ENCODE measurements at places on chromosomes 4 and X.

GRCh38 chr4:7195141-7195515 lies 2.8 kb downstream of the SORCS2 start:
- DNase-seq: no peak

DNA sequence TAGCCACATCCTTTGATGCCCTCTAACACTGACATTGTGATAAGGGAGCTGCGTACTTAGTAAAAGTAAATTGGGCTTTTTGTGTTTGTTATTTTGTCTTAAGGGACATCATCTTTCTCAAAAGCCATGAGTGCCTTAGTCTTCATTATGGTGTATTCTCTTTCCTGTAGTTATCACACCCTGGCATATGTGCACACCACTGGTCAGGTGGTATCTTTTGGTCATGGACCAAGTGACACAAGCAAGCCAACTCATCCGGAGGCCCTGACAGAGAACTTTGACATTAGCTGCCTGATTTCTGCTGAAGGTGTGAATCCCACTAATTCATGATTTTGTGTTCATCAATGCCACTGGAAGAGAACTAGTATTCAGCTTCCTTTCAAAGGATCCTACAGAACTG lies 18.0 kb downstream of the HERC6 start:
- no peak for DNase-seq

GRCh38 chr4:96356591-96357370 lies 516.9 kb downstream of the PDHA2 start:
- peak; percentile 74 for DNase-seq

DNA sequence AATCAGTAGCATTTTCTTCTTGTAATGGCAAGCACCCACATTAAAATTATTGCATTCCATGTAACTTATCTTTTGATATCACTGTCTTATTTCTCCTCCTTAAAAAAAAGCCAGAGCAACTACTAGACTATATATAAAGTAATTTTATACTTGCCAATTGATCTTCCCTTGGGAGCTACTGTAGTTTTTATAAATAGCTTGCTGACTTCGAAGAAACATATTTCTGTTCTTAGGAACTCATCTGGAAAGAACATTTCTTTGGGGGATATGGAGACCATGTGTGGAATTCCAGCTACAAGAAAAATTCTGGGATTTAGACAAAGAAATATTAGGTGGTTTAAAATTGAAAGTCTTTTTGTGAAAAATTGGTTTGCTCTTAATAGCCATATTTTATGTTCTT lies 94.9 kb downstream of the BMPR1B start:
- DNase-seq: no peak

DNA sequence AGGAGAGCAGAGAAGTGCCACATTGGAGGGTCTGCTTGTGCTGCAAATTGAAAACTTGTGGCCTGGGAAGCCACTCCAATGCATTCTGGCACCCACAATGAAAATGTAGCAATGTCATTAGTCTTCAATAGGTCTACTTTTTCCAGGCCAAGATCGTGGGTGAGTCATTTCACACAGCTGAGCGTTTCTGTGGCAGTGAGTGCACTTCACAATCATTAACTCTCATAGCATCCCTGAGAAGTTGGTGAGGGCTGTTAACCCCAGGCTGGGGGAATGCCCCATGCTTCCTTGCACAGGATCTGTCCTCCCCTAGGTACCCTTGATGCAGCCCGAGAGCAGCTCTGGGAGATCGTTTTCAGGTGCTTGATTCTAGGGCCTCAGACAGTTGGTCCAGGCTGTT lies 196.8 kb upstream of the ATP6AP2 start:
- peak; percentile 82 for DNase-seq

GRCh38 chrX:1327651-1328304 lies 8.8 kb upstream of the IL3RA start:
- no peak for DNase-seq
